ENCODE measurements at places on chromosomes 2 and 18.

- DNase-seq = no peak
Measured at GRCh38 chr18:7116001-7116730, 1.4 kb downstream of the LAMA1 start.

- no peak for DNase-seq
Measured at GRCh38 chr2:68100189-68100588, 37.4 kb upstream of the C1D start.

DNA sequence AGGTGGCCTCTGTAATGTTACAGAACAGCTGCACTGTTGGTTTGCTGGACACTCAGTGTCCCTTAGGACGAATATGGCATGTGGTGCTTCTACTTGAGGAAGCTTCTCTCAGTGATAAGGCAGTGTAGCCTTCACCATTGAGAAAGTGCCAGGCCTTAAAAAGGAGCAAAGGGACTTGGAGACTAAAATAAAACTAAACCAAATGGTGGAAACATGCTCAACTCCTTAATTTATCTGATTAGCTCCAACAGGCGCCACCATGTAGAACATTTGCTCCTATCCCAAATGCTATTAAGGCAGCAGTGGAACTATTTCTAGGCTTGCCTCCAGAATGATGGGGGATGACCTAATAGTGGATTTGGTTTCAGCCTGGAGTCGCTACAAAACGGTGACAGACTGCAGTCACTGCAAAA is 77.5 kb upstream of the MYL1 start:
- no peak for DNase-seq

- no peak for DNase-seq
Measured at GRCh38 chr18:39624961-39625360, 2059.4 kb upstream of the CELF4 start.

GRCh38 chr2:200363279-200363678 is 56.8 kb downstream of the SPATS2L start:
- no peak for DNase-seq

GRCh38 chr18:79107886-79108285 is 38.7 kb downstream of the ATP9B start:
- DNase-seq = no peak

GRCh38 chr18:68298330-68298729 is 416.6 kb downstream of the TMX3 start:
- no peak for DNase-seq

DNA sequence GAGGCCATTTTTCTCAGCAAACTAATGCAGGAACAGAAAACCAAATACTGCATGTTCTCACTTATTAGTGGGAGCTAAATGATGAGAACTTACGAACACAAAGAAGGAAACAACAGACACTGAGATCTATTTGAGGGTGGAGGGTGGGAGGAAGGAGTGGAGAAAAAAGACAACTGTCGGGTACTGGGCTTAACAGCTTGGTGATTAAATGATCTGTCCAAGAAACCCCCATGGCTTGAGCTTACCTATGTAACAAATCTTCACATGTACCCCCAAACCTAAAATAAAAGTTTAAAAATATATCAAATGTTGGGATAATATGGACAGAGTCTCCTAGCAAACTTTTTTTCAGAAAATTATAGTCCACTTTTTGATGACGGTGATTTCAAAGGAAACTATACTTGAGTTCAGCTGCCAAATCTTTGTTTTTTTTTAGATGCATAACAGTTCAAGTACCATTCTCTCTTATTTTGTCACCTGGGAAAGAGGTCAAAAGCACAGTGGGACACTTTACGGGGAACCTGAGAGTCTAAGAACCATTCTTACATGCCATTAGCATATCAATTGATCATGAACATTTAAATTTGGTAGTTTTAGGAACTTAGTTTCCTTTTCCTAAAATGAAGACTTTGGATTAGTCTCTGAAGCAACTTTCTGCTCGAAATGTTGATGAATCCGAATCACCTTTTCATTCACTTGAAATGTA is 835.0 kb downstream of the NRXN1 start:
- DNase-seq = no peak

GRCh38 chr18:35239314-35239713 is 1.5 kb upstream of the ZNF397 start:
- DNase-seq = no peak

GRCh38 chr2:17543131-17543660 is 2.7 kb downstream of the VSNL1 start:
- DNase-seq = no peak
